Activated CD4-positive, alpha-beta T cell treated with anti-CD3 and anti-CD28 coated beads for 48 hours (primary cell): ENCODE measurements at places on chromosomes 11 and 22.

DNA sequence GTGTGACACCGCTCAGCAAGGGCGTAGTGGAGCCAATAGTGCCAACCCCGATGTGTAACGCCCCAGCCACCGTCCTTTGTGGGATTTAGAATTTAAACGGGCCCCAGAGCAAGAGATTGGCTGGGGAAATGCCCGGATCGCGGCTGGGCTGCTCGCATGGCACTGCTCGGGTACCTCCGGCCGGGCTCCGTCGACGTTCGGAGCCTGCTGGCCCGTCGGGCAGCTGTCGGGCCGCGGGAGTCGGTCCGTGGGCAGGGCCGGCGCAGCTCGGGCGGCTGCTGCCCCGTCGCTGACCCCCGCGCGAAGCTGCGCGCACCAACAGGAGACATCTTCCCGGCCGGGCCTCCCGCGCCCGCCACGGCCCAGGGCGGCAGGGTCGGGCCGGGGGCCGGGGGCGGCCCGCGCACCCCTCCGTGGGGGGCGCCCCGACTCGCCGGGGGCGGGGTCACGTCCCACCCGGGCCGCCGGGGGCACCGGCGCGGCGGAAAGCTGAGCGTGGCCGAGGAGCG, 1.3 kb upstream of the KDM2A start:
- peak; percentile 68 for DNase-seq

DNA sequence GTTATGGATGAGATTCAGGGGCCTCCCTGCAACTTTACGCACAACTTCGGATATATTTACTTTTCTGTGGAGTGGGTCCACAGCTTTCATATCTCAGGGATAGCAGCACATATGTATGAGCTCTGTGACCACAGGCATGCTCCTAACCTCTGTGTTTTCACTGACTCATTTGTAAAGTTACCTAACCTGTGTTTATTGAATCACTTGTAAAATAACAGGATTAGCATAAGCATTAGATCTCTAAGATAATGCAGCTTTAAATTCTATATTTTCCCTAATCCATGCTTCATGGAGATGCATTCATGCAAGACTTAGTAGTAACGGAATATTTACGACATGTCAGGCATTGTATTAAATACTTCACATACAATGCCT, 47.9 kb upstream of the DDI1 start:
- no peak for DNase-seq

GRCh38 chr22:27551402-27551801, 250.2 kb downstream of the MN1 start:
- no peak for DNase-seq

- no peak for DNase-seq
Observed at GRCh38 chr11:22859756-22860155, 518 bp downstream of the CCDC179 start.

DNA sequence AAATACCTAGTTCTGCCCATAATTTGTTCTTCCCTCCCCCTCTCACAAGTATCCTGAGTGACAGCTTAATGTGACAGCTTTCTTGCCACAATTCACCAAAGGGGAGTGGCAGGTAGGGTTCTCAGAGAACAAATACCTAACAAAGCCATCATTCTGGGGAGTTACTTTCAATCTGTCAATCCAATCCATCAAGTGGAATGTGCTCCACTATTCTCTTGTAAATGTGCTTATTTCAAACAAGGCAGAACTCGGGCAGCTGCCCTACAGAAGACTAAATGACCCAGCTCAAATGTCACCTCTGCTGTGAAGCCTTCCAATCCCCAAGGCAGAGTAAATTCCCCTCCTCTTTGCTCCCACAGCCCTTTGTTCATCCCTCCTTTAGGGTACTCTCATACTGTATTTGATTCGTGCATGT, 27.8 kb downstream of the LGR4 start:
- DNase-seq, result no peak

GRCh38 chr11:118152020-118152551, 537 bp downstream of the SCN4B start:
- no peak for DNase-seq

GRCh38 chr11:109808569-109808968, 284.6 kb upstream of the ZC3H12C start:
- no peak for DNase-seq

DNA sequence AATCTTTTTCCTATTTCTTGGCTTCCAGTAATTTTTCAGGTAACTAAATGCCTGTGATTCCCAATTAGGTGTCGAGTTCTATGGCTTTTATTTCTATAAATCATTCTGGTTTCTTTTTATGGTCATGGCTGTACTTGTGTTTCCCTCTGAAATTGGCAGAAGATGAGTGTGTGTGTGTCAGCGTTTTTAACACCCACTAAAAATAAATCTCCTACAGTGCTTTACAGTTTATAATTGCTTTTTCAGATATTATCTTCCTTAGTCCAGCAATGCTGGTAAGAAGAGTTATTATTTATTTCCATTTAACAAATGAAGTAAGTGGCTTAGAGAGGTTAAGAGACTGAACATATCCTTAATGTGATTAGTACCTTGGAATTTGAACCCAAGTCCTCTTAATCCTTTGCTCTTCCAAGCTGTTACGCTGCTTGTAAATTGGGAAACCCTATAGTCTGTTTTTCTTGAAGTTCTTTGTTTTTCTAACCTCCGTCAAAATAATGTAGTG, 125.2 kb downstream of the TEAD1 start:
- no peak for DNase-seq

DNA sequence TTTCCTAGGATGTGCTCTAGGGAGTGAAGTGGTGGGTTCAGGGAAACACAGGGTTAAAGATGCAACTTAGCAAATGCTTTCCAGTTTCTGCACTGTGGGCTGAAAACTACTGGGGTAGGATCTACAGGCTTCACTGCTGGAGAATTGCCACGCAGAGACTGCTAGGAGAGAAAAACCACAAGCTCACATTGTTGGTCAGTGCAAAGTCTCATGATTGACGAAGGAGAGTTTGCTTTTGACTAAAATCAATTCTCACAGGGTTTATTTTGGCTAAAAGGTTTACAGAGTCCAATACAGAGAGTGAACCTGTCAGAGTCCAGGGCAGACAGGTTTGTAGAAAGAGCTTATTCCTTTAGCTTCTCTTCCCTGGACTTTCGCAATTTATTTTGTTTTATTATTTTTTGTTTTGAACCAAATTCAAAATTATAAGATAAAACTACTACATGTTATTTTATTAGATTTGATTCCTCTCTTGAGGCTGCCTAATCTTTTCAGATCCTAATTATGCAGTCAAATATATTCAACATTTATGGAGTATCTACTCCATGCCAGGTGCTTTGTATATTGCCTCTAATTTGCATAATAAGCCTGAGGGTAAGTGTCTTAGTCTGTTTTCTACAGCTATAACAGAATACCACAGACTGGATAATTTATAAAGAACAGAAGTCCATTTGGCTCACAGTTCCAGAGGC, 64.7 kb downstream of the MTNR1B start:
- DNase-seq, result no peak

DNA sequence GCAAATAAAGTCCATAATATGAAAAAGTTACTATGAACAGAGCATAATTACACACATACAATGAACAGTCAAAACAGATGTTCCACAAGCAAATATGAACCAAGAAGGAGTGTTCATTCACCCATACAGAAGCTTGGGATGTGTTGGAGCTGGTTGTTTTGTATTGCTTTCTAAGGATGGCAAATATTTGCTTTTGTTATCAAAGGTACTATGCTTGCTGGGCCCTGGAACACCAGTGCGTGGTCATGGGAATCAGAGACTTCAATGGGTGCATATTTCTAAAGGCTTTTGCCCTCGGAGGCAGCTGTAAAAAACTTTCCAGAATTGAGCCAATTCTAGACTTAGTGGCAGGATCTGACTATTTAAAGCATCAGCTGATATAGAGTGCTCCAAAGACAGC, 85.1 kb downstream of the BARX2 start:
- DNase-seq, result no peak

DNA sequence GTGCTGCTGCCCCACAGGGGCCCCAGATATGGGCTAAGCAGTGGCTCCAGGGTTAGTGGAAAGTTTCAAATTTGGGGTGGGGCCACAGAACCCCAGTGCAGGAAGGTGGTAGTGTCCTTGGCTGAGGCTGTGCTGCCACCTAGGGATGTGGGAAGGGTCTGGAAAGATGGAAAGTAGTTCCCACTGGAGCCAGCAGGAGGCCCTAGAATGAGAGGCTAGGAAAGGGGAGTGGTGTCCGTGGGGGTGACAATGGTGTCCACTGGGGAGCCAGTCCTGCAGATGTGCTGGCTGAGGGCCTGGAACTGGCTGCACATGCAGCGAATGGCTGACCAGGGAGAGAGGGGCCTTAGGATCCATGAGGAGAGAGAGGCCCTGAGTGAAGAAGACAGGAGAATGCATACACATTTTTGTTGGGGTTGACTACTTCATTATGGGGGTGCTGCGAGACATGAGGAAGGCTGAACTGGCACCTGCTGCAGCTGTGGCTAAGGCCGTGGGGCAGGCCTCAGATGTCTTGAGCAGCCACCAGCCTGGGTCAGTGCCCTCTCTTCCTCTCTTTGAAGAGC, 21.1 kb downstream of the RFPL3 start:
- peak; percentile 44 for DNase-seq

DNA sequence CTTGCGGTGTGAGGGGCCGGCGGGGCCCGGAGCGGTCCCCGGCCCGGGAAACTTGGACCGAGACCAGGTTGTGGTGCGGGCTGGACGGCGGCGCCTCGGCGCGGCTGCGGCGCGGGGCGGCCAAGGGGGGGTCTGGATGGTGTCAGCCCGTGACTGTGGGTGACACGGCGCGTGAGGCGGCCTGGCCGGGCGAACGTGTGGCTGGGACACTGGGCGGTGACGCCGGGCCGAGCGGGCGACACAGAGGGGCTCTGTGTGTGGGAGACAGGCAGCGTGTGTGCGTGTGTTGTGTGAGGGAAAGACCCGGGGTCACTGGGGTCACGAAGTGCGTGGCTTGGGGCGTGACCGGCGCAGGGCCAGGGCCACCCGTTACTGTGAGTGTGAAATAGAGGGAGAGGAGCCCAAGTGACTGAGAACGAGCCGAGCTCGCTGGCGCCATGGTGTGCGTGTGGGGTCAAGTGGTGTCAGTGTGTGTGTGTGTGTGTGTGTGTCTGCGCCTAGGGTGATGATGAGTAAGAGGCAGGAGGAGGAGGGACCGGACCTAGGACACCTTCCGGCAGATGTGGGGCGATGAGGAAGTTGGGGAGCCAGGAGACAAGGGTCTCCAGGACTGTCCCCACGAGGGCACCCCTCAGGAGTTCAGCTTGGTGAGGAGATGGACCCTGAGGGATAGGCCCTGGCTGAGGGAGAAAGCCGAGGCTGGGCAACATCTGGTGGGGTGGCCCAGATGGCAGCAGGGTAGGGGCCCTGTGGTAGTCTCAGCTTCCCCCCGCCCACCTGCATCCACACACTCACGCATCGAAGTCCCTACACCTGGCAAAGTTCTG, 817 bp downstream of the RELT start:
- peak; percentile 76 for DNase-seq

DNA sequence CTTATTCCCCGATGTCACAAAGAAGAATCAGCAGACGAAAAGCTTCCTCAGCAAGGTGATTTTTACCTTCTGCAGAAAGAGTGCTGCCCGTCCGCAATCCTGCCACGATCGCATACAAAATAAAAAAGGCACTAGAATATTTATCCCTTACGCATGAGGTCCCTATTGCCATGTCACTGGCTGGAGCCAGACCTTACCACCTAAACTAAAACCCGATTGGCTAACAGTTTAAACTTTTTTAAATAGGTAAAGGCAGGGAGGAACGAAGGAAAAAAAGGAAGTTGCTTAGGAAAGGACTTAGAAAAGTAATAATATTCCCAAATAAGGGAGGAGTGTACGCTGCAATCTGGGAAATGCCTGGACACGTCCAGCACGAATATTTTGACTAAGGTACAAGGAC, 21.2 kb upstream of the ALDH3B2 start:
- no peak for DNase-seq

GRCh38 chr22:49921508-49922278, 3.3 kb downstream of the CRELD2 start:
- DNase-seq, result no peak

DNA sequence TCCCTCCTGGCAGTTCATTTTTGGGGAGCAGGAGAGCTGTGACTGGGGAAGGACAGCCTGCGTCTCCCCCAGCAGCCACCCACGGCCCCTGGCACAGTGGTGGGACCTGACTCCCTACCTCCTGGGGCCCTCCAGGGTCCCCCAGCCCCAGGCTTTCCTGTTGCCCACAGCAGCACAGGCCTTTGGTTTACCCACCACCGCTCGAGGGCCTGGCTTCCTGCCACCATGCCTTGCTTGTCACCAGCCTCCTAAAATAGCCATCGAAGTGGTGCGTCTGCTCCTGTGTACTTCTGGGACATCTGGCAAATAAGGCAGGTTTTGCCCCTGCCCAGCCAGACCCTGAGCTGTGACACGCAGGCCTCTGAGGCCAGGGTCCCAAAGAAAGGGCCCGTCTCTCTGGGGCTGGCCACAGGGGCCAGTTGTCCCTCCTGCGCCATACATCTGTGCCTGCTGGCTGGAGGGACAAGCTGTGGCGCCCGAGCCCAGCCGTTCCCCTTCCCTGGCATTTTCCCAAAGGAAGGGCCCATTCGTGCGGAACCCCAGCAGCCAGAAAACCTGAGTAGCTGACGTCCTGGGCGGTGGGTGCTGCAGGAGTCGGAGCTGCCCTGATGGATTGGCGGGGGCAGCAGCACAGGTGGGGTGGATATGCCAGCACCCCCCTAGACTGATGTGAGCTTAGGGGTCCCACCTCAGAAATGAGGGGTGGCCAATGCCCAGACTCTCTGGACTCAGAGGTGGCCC, 14.6 kb downstream of the PHLDA2 start:
- DNase-seq, result no peak

GRCh38 chr22:19755722-19756287, 4.8 kb upstream of the TBX1 start:
- no peak for DNase-seq

DNA sequence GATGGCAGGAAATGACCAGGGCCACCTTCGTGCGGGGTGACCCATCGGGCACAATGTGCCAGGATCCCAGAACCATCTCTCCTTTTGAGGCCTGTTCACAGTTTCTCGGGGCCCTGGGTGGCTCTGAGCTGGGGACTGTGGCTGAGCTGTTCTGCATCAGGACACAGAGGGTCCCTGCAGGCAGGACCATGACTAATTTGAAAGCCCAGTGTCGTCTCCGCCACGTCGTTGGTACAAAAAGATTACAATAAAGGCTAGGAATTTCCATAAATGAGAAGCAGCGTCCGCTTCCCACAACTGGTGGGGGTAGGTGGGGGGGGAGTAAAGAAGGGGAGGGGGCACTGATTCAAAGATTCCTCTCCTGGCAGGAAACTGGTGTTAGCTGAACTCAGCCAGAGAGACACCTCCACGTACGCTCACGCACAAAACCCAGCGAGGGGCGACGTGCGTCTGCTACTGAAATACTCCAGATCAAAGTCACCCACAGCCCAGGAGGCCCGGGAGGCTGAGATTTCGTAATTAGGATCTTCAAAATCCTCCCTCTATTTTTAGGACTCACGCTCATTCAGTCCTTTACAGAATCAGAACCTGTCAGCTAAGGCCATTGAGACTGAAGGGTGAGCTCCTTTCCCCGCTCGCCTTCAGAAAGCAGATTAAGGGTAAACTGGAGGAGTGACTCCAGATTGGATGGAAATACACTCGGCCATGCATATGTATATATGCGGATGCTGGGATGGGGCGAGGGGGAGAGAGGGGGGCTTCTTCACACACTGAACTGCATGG, 11.0 kb downstream of the MN1 start:
- DNase-seq, result no peak

GRCh38 chr11:64259533-64260067, 8.3 kb downstream of the PLCB3 start:
- no peak for DNase-seq
